ENCODE measurements at places on chromosomes 3 and 15.

DNA sequence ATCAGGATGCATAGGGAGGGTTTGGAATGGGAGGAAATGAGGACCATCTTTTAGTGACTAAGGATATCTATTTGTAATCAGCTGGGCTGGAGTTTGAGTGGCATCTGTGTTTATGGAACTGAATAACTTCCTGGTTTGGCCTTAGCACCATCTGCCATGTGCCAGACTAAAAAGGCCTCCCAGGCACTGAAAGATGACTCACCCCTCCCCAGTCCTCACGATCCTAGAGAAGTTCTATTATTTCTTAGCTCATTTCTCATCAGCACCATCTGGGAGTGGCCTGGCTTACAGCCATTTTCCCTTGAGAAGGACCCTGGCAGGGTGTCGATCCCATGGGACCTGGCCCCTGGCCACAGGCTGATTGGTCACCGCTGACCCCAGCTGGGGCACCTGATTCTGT, 23.9 kb upstream of the CTXND1 start:
- peak; percentile 20 for DNase-seq

DNA sequence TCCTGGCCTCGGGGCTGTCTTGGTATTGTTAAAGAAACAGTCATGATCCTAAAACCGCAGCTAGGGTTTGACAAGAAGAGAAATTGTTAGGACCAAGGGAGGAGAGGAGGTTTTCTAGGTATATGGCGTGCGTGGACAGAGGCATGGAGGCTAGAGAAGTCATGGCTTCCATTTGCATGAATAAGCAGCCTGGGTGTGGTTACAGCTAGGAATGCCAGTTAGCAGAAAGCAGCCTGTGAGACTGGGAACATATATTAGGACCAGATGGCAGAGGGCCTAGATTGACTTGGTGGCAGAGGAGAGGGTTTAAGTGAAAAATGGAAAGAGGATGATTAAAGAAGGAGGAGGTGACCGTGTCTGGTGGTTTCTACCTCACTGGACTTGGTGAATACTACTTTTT, 573.6 kb upstream of the ARRDC4 start:
- no peak for DNase-seq

DNA sequence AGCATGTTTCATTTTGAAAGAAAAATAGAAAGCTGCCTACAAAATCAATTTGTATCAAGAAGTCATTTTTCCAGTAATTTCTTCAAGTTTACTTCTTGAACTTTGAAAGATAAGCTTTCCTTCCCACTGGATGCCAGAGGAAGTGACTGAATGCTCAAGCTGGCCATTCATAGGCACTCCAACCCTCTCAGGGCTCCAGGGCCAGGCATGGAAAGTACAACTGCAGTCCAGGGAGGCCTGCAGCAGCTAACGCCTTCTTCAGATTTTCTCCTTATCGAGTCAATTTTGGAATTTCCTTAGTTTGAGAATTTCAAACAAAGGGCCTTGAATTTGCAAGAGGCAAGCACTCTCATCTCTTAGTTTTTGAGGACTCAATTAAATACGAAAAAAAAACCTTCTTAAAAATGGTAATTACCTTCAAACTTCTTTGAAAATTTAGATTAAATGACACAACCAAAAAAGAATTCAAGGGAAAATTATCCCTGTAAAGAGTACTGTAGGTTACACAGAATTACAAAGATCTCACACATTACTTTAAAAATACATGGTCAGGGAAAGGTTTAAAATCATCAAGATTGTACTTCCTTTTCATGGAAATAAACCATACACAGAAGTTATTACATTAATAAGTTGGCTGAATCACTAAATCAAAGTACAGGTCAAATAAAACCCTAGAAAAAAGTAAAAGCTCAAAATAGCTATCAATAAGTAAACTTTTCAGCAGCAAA, 2.5 kb downstream of the UBP1 start:
- DNase-seq = no peak

GRCh38 chr3:194357681-194358080, 6.6 kb upstream of the CPN2 start:
- no peak for DNase-seq

DNA sequence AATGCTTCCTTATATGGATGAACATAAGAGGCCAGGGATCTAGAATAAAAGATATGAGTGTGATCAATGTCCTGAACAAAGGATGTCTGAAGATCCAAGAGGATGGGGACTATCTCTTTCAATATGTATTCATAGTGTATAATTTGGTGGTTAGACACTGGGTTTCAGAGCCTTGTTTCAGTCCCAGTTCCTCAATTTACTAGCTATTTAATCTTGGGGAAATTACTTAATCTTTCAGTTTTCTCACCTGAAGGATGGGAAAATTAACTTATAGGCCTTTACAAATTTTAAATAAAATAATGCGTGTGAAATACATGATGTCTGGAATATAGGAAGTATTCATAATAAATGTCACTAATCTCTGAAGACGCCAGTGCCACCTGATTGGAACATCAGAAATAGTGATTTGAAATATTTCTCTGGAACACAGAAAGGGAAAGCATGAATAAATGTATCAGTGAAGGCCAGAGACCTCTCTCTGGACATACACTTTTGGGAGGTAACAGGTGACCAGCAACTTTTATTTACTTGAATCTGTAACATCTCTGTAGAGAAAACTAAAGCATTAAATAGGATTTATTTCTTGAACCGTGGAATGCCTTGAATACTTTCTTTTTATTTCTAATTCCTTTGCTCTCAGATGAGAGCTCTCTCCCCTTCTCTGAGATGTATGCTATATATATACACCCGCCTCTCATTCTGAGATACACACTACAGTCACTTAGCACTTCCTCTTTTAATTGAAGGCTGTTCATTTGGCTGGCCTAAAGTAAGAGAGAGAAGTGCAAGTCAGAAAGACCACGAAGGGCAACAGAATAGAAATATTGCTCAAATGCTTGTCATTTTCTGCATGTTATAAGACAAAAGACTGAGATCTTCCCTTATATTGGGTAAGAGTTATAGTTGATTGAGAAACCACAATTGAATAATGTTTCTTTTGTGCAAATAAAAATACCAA, 407.1 kb downstream of the LSAMP start:
- no peak for DNase-seq

DNA sequence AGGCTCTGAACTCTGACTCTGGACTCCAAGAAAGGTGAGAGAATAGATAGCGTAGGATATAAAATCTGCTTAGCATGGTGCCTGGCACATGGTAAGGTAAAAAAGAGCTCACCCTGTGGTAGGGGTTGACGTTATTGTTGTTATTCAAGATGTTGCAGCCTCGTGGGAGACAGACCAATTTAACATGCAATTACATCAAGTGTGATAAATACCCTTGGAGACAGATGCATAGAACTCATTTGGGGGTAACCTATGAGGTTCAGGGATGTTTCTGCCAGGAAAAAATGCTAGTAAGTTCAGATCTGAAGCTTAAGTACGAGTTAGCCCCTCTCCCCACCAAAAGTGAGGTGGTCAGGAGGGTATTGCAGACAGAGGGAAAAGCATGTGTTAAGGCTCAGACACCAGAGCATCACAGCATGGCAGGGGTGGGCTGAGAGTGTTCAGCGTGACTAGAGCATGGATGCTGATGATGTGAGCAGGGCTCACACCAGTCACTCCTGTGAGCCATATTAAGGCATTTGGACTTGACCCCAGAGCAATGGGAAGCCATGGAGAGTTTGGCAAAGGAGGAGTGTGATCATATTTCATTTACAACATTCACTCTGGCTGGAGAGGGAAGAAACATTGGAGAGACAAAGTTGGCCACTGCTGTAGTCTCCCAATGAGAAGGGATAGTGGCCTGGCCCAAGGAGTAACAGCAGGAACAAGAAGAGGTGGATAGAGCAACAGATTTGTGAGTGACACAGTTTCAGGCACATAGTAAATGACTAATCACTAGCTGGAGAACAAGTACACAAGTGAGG, 181.0 kb downstream of the UACA start:
- no peak for DNase-seq

GRCh38 chr15:41990691-41991090, 18.3 kb upstream of the EHD4 start:
- DNase-seq = no peak

- DNase-seq = no peak
Measured at GRCh38 chr3:17340261-17340660, 402.2 kb downstream of the TBC1D5 start.

GRCh38 chr3:168061332-168061996, 34.3 kb downstream of the GOLIM4 start:
- no peak for DNase-seq

- DNase-seq = no peak
Measured at GRCh38 chr3:42801048-42801620, 3.2 kb downstream of the HIGD1A start.

GRCh38 chr15:41629463-41629862, 30.7 kb upstream of the MGA start:
- no peak for DNase-seq

- no peak for DNase-seq
Measured at GRCh38 chr15:68252925-68253534, 23.5 kb upstream of the CLN6 start.

GRCh38 chr3:36707623-36708409, 56.5 kb downstream of the DCLK3 start:
- DNase-seq = no peak

GRCh38 chr15:66939451-66940023, 125.9 kb upstream of the SMAD3 start:
- no peak for DNase-seq

GRCh38 chr15:31372635-31373091, 46.0 kb downstream of the KLF13 start:
- no peak for DNase-seq

DNA sequence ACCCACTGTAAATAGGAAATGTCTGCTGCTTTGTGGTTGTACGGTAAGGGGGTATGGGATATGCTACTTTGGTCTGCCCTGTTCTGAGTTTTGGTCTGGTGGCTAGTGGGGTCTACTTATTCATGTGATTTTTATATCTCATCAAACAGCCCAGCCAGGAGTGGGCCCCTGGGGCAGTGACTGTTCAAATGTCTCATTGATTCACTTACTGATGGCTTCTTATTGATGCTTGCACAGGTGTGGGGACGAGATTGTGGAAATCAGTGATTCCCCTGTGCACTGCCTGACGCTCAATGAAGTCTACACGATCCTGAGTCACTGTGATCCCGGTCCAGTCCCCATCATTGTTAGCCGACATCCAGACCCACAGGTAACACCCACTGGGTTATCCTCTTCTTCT, 38.5 kb downstream of the STARD5 start:
- DNase-seq = no peak

- no peak for DNase-seq
Measured at GRCh38 chr15:48325400-48325799, 5.8 kb upstream of the DUT start.

DNA sequence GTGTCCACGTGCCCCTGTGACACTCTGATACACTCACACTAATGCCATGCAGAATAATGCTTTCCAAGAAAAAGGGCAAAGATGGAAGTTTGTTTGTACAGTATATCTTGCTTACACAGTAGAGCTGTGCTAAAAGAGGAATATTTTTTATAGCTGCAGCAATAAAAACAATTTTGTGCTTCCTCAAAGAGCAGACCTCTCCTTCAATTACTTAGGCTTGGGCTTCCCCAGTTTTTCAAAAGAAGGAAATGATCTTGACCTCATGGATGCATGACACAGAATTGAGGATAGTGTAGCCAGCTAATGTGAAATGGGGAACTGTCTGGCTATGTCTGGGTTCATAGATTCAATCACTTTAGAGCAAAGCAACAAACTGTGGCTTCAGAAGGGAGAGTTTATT, 137.4 kb downstream of the STT3B start:
- no peak for DNase-seq

DNA sequence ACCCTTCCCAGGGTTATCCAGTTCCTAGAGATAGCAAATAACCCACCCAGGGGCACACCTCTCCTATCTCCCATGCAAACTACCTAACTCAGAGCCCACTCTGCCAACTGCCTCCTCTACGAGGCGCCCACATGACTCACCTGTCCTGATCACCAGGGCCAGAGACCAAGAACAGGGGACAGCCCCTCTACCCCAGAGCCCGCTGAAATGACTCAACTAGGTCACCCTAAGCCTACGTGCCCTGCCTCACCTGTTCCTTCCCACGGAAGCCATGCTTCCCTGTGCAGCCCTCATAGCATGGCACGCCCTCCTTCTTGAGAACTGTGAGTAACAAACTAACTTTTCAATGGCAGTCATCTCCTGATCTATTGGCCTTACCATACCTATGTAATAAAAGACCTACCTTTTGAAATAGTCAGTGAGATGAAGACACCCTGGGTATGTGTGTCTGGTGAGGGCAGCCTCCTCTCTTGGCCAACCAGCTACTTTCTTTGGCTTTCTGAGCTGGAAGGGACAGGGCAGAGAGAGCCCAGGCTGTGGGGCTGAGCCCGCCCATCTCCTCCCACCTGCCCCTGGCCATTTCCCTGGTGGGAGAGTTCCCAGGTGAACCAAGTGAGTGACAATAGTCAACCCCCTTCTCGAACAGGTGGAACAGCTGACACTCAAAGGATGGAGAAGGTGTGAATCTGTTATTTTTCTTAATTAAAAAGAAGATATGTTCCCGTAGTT, 25.5 kb upstream of the PRR23E start:
- no peak for DNase-seq

- DNase-seq = no peak
Measured at GRCh38 chr3:78878011-78878410, 889.8 kb downstream of the ROBO1 start.

DNA sequence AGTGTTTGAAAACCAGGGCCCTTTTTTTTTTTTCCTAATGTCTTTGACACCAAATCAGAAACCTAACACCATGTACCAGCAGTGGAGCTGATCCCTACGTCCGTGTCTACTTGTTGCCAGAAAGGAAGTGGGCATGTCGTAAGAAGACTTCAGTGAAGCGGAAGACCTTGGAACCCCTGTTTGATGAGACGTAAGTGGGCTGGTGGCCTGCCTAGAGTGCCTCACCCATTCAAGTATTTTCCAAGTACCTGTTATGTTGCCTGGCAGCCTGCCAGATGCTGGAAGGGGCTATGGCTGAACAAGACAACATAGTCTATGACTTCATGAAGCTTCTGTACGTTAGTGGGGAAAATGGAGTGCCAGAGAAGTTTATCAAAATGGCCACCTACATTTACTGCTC, 39.7 kb downstream of the ESYT3 start:
- no peak for DNase-seq

- DNase-seq = no peak
Measured at GRCh38 chr3:63042833-63043232, 167.6 kb upstream of the CADPS start.

DNA sequence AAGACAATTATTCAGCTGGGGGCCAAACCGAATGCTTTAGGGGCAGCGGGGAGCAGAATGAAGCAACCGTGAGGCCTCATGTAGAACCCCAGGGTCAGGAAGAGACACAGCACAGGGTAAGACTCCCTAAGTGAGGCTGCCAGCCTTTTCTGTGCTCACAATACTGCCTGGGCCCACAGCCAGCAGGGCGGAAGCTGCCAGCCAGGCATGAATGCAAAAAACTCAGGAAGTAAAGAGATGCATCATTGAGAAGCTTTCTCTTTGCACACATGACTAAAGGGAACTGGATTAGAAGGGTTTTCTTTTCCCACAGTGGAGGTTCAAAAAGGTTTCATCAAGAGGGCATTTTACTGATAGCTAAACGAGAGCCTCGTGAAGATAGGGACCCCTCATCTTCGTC, 33.3 kb downstream of the CA12 start:
- DNase-seq = no peak

GRCh38 chr3:6526321-6526720, 334.6 kb upstream of the GRM7 start:
- no peak for DNase-seq

Data from HS-27A (cell line).